ENCODE measurements at places on chromosomes 11 and 22. TPM values are rescaled to one million over a fixed set of nuclear protein-coding genes. Genes with fewer than 3 reads are reported as not detected.

PGA5 gene
- total RNA-seq = 0.39 TPM

NXPE4 gene
- not detected for total RNA-seq

JHY gene
- 5.6 TPM for total RNA-seq

SLC6A5 gene
- not detected for total RNA-seq

MYRF gene
- 0.30 TPM for total RNA-seq

USP2 gene
- total RNA-seq = 7.0 TPM

MPZL2 gene
- total RNA-seq = 56.5 TPM

OR52E8 gene
- total RNA-seq = not detected

PIM3 gene
- 48.5 TPM for total RNA-seq

EP300 gene
- total RNA-seq = 93.5 TPM

APOL1 gene
- 1.9 TPM for total RNA-seq

OR4A16 gene
- not detected for total RNA-seq

POTEH gene
- total RNA-seq = not detected

- no peak for DNase-seq
Observed at GRCh38 chr22:19067696-19068348, 54.4 kb downstream of the DGCR2 start.

- peak; percentile 41 for DNase-seq
Observed at GRCh38 chr22:30044369-30044768, 35.9 kb upstream of the HORMAD2 start.

DNA sequence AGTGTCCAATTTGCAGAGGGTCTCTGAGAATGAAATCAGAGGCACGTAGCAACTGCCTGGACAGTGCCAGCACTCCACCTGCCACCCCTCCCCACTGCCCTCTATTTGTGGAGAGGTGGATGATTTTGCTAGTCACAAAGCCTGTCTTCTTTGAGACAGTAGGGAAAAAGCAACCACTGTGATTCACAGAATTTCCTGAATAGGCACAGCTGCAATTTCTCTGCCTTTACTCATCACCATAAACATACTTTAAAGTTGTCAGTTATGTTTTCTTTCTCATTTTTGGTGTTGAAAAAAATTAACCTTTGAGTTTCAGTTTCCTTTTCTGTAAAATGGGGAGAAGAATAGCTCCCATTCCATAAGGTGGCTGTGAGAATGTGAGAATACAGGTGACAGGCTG is 134.3 kb downstream of the TEAD1 start:
- no peak for DNase-seq

GRCh38 chr11:118282606-118283005 is 18.5 kb upstream of the MPZL2 start:
- DNase-seq = no peak

- DNase-seq = no peak
Observed at GRCh38 chr11:36492724-36493304, 17.3 kb downstream of the TRAF6 start.

DNA sequence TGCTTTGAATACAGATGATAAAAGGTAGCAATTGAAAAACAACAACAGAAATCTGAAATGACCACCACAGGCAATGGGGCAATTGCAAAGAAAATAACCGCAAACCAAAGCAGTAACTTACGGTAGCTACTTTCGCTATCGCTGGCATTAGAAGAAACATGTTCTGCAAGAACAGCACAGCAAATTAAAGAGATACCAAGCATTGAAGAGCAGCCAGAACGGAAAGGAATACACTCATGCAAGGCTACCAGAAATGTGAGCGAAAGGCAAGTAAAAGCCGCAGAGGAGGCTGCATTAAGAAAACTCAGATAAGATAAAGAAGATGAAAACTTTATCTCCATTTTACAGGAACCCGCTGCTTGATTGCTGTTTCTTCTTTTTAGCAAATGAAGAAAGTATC is 194.1 kb upstream of the CCDC90B start:
- DNase-seq = no peak

DNA sequence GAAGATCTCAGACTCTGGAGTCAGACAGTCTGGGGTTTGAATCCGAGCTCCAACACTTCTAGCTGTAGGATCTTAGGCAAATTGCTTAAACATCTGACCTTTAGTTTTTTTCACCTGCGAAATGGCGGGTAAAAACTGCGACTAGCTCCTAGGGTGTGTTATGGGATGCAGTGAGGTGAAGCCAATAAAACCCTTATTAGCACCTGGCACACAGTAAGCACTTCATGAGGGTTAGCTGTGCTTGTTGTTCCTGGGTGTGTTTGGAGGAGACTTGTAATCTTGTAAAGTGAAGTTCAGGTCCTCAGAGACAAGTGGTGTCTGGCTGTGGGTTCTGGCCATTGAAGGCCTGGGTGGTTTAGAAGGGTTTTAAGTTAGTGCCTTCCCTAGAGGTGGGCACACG is 68.9 kb downstream of the ZBTB16 start:
- DNase-seq = no peak

GRCh38 chr11:32073644-32074026 is 17.2 kb upstream of the RCN1 start:
- no peak for DNase-seq

- no peak for DNase-seq
Observed at GRCh38 chr11:34260072-34260575, 97.7 kb downstream of the ABTB2 start.

- no peak for DNase-seq
Observed at GRCh38 chr22:47062126-47062525, 299.7 kb downstream of the TBC1D22A start.

GRCh38 chr11:67614730-67615714 is 8.3 kb downstream of the NDUFV1 start:
- no peak for DNase-seq

DNA sequence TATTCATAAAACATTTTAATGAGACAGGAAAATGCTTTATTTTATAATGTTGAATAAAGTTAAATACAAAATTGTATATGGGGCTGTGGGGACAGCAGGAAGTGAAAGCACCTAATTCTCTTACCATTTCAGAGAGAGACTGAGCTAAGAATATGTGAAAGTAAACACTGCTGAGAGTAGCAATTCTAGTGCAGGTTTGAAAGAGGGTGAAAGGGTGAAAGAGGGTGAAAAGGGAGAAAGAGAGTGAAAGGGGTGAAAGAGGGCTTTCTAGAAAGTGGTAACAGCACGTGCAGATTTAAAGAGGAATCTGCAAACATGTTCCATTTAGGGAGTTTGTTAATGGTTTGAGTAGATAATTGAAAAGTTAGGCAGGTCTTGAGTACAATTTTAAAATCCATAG is 652.0 kb upstream of the CCDC90B start:
- no peak for DNase-seq

GRCh38 chr22:41327124-41327523 is 25.8 kb downstream of the ZC3H7B start:
- no peak for DNase-seq

- DNase-seq = no peak
Observed at GRCh38 chr11:77487790-77488189, 13.9 kb upstream of the PAK1 start.

- no peak for DNase-seq
Observed at GRCh38 chr11:75246006-75246670, 5.6 kb downstream of the TPBGL start.

DNA sequence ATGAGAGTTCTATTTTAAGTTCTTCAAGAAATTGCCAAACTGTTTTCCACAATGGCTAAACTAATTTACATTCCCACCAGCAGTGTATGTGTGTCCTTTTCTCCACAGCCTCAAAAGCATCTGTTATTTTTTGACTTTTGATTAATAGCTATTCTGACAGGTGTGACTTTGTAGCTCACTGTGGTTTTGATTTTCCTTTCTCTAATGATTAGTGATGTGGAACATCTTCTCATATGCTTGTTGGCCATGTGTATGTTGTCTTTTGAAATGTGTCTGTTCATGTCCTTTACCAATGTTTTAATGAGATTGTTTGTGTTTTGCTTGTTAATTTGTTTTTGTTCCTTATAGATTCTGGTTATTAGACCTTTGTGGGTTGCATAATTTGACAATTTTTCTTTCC is 18.0 kb upstream of the RAB38 start:
- DNase-seq = no peak

DNA sequence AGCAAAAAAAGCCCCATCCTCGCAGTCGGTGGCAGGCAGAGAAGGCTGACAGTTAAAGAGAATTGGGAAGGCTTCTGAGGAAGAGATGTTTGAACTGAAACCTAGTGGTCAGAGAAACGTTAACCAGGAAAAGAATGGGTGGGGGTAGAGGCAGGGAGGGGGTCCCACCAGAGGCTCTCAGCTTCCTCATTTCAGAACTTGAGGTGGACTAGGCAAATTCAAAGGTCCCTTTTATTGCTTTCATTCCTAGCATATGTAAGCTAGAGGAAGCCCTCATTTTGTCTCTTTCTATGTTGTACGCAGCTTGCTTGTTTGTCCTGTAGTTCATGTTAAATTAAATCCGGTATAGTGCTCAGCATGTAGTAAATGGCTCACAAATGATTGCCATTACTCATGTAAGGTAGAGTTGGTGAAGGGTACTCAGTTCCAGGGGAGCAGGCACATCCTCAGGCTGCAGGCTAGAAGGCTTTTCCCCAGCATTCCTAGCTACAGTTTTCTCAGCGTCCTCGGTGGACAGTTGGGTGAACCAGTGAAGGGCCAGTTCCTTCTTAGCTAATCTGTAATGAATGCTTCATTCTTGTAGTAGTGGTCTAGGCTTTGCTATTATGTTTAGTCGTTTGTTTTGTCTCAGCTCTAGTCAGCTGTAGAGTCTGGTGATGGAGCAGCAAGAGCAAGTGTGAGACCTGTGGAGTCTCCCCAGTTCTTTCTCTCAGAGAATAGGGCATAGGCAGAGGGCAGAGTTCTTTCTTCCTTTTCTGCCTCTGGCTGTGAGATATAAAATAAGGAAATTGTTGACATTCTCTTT is 58.6 kb downstream of the UVRAG start:
- no peak for DNase-seq

DNA sequence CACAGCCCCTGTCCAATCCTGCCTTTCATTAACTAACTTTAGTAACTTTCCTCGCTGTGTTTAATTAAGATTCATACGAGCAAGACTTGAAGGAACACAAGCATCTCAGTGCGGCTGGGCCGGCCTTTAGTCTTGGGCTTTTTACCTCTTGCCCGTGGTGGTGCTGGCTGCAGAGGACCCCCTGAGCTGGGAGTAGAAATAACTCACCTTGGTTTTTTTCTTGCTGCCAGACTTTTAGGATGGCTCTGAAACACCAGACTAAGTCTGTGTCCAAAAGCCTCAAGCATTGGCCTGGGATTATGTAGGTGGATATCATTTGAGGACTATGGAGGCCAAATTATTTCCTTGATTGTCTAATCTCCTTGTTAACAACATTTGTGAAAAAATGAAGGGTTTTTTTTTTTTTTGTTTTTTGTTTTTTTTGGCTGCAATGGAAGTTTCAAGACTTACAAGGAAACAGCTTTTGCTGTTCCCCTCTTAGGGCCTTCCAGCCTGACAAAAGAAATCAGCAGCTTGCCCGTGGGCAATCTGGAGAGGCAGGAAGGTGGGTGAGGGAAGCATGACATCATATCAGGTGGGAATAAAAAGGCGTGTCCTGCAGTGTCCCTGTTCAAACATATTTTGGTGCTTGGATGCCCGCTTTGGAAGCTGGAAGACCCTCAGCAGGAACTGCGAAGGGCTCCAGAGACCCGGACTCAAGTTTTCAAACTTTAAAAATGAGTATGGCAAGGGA is 44.0 kb downstream of the SMIM38 start:
- DNase-seq = no peak

- no peak for DNase-seq
Observed at GRCh38 chr11:111172321-111172862, 73.1 kb upstream of the POU2AF2 start.

GRCh38 chr11:103078710-103079109 is 13.2 kb downstream of the DCUN1D5 start:
- no peak for DNase-seq

- peak; percentile 65 for DNase-seq
Observed at GRCh38 chr11:74577624-74578396, 14.6 kb upstream of the POLD3 start.

GRCh38 chr22:30275625-30276024 is 9.0 kb upstream of the OSM start:
- DNase-seq = no peak

DNA sequence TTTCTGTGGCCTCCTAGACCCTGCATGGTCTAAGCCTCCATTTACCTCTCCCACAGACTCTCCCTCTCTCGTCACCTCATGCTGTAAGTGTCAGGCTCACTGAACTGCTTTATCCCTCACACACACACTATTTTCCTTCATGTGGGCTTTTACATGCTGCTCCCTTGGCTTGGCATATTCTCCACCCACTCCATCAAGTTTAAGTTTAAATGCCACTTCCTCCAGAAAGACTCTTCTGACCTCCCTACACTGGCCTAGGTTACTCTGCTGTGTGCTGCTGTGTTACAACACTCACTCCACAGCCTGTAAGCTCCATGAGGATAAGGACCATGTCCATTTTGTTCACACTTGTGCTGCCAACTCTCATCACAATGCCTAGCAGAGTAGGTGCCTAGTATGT is 2.5 kb downstream of the DCHS1 start:
- no peak for DNase-seq

DNA sequence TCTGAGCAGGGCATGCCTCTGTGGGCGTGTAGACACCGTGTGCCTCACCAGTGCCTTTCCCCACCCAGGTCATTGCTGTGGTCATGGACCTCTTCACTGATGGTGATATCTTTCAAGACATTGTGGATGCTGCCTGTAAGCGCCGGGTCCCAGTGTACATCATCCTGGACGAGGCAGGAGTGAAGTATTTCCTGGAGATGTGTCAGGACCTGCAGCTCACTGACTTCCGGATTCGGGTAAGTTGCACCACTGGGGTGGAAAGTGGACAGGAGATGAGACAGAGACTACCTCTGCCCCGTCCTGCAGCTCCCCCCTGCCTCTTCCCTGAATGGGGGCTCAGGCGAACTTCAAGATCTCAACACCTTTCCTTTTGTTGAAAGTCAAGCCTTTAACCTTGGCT is 24.3 kb downstream of the FAM83F start:
- no peak for DNase-seq

DNA sequence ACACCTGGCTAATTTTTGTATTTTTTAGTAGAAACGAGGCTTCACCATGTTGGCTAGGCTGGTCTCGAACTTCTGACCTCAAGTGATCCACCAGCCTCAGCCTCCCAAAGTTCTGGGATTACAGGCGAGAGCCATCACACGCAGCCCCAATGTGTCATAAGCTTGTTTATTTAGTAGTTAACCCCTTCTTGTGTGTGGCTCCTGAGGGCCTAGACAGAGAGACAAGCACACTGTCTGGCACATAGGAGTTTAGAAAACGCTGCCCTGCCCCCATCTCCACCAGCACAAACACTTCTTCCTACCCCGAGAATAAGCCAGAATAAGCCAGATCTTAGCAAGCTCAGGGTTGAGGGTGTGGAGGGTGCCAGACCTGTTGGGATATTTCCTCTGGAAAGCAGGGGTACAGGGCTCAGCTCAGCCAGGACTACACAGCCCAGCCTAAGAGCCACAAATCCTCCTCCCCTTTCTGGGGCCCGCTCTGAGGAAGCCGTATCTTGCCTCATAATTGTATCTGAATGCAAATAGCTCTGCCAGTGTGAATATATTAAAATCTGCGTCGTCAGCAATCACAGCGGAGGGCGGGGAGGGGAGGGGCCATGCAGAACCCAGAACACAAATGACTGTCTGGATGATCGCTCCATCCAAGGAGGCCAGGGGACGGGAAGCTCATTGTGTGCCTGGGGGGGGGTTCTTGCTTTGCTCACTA is 247.3 kb downstream of the MN1 start:
- DNase-seq = peak; percentile 86

DNA sequence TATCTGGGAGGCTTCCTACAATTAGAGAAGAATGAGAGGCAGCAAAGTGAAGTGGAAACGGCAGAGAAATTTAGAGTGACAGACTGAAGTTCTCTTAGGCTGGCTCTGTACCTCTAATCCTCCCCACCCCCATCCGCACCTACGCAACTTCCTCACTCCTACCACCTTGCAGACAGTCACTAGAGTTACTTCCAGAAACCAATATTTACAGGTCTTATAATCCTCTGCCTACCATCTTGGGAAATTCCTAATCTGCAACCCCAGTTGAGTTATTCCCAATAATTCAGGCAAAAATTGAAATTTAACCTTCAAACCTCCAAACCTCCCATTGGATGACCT is 71.7 kb downstream of the PAK1 start:
- DNase-seq = no peak

All from skin of body (tissue), 3 donors.